ENCODE measurements at places on chromosomes 2 and 18.
A peak's percentile ranks its signal among the peaks of the same experiment; 100 is the strongest.

- no peak overlapping the region for H3K27ac ChIP-seq
- peaks cover 54% of the 10 kb centered on the region for H3K4me1 ChIP-seq
Measured at GRCh38 chr2:98502556-98503335, 58.1 kb downstream of the INPP4A start.

DNA sequence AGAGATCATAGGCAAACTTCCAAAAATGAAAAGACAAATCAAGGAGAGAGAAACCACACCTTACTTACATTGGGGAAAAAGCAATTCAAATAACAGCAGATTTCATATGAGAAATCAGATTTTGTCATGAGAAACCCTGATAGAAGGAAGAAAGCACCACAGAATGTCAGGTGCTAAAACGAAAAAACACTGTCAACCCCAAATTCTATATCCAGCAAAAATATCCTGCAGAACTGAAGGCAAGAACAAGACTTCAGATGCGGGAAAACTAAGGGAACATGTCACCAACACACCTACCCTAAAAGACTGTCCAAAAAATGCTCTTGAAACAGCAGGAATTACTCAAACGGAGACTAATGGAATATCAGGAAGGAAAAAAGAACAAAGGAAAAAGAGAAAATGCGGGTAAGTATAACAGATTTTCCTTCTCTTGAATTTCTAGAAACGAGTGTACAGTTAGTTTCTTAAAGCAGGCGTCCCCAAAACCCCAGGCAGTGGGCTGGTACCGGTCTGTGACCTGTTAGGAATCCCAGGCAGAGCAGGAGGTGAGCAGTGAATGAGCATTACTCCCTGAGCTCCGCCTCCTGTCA is 7.3 kb upstream of the ID2 start:
- DNase-seq: no peak
- peaks cover 33% of the 10 kb centered on the region for H3K4me1 ChIP-seq
- no peak overlapping the region for H3K4me3 ChIP-seq
- H3K36me3 ChIP-seq: no peaks in the 10 kb centered on the region
- peaks cover 21% of the 10 kb centered on the region for H3K27me3 ChIP-seq

- DNase-seq: no peak
- no peaks in the 10 kb centered on the region for H3K4me1 ChIP-seq
- no peak overlapping the region for H3K4me3 ChIP-seq
- no peaks in the 10 kb centered on the region for H3K36me3 ChIP-seq
Measured at GRCh38 chr2:171271971-171272436, 111.3 kb upstream of the TLK1 start.

DNA sequence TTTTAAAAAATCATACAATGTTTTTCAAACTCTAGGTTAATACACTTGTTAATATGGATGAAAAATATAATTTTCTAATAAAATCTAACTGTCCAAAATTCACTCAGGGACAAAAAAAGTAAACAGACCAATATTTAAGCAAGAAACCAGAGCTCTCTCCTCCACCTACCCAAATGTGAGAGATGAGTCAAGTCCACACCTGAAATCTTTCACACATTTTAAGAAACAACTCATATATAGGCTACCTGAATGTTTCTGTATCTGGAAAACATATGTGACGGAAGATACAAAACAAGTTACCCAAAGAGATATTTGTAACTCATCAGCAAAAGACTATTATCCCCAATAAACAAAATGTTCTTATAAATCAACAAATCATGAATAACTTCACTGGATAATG is 20.2 kb downstream of the ZNF516 start:
- no peak overlapping the region for H3K27ac ChIP-seq
- no peak overlapping the region for H3K4me3 ChIP-seq
- no peak for DNase-seq

GRCh38 chr2:9296559-9296958 is 89.9 kb downstream of the ASAP2 start:
- H3K36me3 ChIP-seq: no peaks in the 10 kb centered on the region
- no peak for DNase-seq
- no peak overlapping the region for H3K4me3 ChIP-seq
- H3K27ac ChIP-seq: no peak overlapping the region

GRCh38 chr2:220167956-220168355 is 540.5 kb downstream of the SLC4A3 start:
- H3K27ac ChIP-seq: no peak overlapping the region
- H3K27me3 ChIP-seq: no peaks in the 10 kb centered on the region

DNA sequence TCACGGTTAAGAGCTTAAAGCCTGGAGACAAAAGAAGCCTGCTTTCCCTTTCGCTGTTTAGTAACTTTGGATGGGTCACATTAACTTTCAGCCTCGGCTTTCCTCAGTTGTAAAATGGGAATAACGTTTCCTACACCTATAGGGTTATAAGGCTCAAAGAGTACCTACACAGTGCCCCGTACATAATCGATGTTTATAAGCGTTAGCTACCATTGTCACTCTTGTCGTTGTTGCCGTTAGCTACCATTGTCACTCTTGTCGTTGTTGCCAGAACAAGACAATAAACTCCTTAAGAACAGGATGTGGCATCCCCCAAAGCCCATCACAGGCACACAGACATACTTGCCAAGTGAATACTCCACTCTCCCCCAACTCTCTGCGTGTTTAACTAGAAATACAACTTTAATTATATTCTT is 901 bp upstream of the MFSD6 start:
- H3K27ac ChIP-seq: peak overlapping the region; percentile 97
- peak overlapping the region; percentile 40 for H3K4me3 ChIP-seq
- no peaks in the 10 kb centered on the region for H3K27me3 ChIP-seq
- H3K4me1 ChIP-seq: peaks cover 16% of the 10 kb centered on the region
- DNase-seq: no peak

- no peak for DNase-seq
- no peaks in the 10 kb centered on the region for H3K4me1 ChIP-seq
- no peak overlapping the region for H3K4me3 ChIP-seq
- no peaks in the 10 kb centered on the region for H3K27me3 ChIP-seq
- H3K36me3 ChIP-seq: no peaks in the 10 kb centered on the region
Measured at GRCh38 chr18:58087928-58088690, 44.1 kb downstream of the NEDD4L start.

GRCh38 chr2:3009483-3009882 is 368.1 kb downstream of the EIPR1 start:
- no peak overlapping the region for H3K27ac ChIP-seq
- H3K4me1 ChIP-seq: no peaks in the 10 kb centered on the region
- no peaks in the 10 kb centered on the region for H3K27me3 ChIP-seq
- no peak for DNase-seq
- H3K4me3 ChIP-seq: no peak overlapping the region

Data from natural killer cell (primary cell).